ENCODE measurements at places on chromosomes 5 and 9.

DNA sequence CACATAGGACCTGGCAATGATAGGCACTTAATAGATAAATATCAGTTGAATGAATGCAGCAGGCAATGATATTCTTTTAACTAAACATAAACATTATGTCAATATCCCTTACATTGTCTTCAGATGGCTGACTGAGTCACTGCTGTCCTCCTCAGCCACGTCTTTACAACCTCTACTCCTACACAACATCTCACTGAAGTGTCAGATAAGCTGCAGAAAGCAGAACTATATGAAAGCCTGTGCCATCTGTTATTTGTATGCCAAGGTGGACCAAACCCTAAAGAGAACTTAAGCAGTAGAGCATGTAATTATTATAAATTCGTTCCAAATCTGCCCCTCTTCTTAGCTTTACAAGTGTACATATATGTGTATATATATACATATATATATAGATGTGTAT is 271.2 kb downstream of the RASEF start:
- DNase-seq: no peak
- H3K27me3 ChIP-seq: no peaks in the 10 kb centered on the region
- H3K4me3 ChIP-seq: no peak overlapping the region
- no peak overlapping the region for H3K27ac ChIP-seq

DNA sequence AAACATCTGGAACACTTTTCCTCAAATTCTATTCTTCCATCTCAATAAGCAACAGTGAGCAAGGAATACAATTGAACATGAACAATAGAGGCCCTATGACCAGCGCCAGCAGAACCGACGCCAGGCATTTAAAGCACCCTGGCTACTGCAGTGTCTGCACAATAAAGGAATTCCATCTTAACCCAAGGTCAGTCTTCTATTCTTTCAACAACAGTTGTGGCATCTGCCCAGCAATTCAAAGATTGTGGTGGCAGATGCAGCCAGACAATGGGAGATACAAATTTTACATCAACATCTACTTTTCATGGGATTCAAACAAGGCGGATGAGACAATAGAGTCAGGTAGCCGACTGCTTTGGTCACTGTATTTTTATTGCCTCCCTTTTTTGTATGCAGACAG is 65.9 kb downstream of the ELL2 start:
- no peak overlapping the region for H3K27ac ChIP-seq
- H3K27me3 ChIP-seq: no peaks in the 10 kb centered on the region
- no peaks in the 10 kb centered on the region for H3K36me3 ChIP-seq
- H3K4me3 ChIP-seq: no peak overlapping the region

- no peaks in the 10 kb centered on the region for H3K27me3 ChIP-seq
- no peaks in the 10 kb centered on the region for H3K36me3 ChIP-seq
- no peak for DNase-seq
- no peaks in the 10 kb centered on the region for H3K4me1 ChIP-seq
- no peak overlapping the region for H3K4me3 ChIP-seq
Observed at GRCh38 chr9:26172301-26172700, 494.1 kb upstream of the TUSC1 start.

- no peak overlapping the region for H3K27ac ChIP-seq
- no peak for DNase-seq
- H3K27me3 ChIP-seq: no peaks in the 10 kb centered on the region
- no peaks in the 10 kb centered on the region for H3K36me3 ChIP-seq
- no peak overlapping the region for H3K4me3 ChIP-seq
Observed at GRCh38 chr9:71384343-71384742, 262.9 kb upstream of the TRPM3 start.

- H3K4me3 ChIP-seq: no peak overlapping the region
- no peaks in the 10 kb centered on the region for H3K27me3 ChIP-seq
- no peaks in the 10 kb centered on the region for H3K36me3 ChIP-seq
- peaks cover 36% of the 10 kb centered on the region for H3K4me1 ChIP-seq
- peak overlapping the region; percentile 89 for H3K27ac ChIP-seq
- DNase-seq: peak; percentile 38
Observed at GRCh38 chr5:172450861-172451695, 3.2 kb downstream of the SH3PXD2B start.

GRCh38 chr9:7783635-7784063 is 15.9 kb downstream of the DMAC1 start:
- no peaks in the 10 kb centered on the region for H3K27me3 ChIP-seq
- no peaks in the 10 kb centered on the region for H3K36me3 ChIP-seq
- H3K4me3 ChIP-seq: no peak overlapping the region
- no peak overlapping the region for H3K27ac ChIP-seq
- no peak for DNase-seq
- no peaks in the 10 kb centered on the region for H3K4me1 ChIP-seq

GRCh38 chr9:136605988-136606660 is 56.6 kb upstream of the EGFL7 start:
- no peak overlapping the region for H3K4me3 ChIP-seq
- no peaks in the 10 kb centered on the region for H3K27me3 ChIP-seq
- peak overlapping the region; percentile 89 for H3K27ac ChIP-seq
- no peak for DNase-seq
- peaks cover 42% of the 10 kb centered on the region for H3K4me1 ChIP-seq

DNA sequence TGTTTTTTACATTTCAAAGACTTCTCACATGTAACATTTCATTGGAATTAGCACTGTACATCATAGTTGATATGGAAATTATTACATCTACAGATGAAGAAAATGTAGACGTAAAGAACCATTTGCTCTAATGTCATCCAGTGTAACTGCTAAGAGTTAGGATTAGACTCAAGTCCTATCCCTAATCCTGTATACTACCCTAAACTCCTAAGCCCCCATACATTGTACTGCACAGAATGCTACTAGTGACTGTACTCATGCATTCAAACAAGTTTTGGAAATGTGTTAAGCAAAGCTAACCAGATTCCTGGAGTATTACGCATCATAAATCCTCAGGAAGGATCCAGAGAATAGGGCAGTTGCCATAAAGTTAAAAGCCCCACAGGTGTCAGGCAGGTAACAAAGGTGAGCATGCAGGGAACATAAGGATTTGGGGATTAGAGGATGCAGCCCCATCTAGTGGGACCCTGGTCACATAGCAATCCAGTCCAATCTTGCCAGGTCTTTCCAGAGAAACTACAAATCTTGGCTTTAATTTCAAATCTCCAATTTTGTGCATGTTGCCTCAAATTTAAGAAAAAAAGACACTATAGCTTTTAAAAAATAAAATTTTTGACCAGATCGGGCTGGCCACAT is 32.0 kb downstream of the HAVCR1 start:
- H3K27ac ChIP-seq: no peak overlapping the region
- H3K4me1 ChIP-seq: peaks cover 13% of the 10 kb centered on the region
- no peaks in the 10 kb centered on the region for H3K27me3 ChIP-seq
- H3K36me3 ChIP-seq: no peaks in the 10 kb centered on the region
- no peak overlapping the region for H3K4me3 ChIP-seq

DNA sequence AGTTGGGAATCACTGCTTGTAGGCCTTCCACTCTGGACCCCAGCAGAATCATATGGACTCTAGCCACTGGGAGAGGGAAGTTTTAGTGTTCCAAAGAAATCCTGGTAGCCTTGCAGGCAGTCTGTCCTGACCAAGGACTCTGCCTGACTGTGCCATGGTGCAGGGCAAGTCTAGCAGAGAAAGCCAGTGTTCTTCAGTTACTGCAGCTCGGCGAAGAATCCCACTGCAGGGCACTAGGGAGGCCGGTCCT is 20.3 kb upstream of the MATR3 start:
- no peak for DNase-seq
- peak overlapping the region; percentile 45 for H3K4me3 ChIP-seq
- H3K4me1 ChIP-seq: peaks cover 13% of the 10 kb centered on the region

- H3K27me3 ChIP-seq: no peaks in the 10 kb centered on the region
Observed at GRCh38 chr5:54205918-54206317, 104.5 kb downstream of the ARL15 start.

- H3K27ac ChIP-seq: peak overlapping the region; percentile 98
- no peaks in the 10 kb centered on the region for H3K27me3 ChIP-seq
- DNase-seq: no peak
- H3K36me3 ChIP-seq: no peaks in the 10 kb centered on the region
- no peak overlapping the region for H3K4me3 ChIP-seq
Observed at GRCh38 chr9:93577975-93578682, 1.7 kb downstream of the PHF2 start.

- no peak overlapping the region for H3K4me3 ChIP-seq
- H3K36me3 ChIP-seq: no peaks in the 10 kb centered on the region
- DNase-seq: no peak
- H3K4me1 ChIP-seq: no peaks in the 10 kb centered on the region
- H3K27me3 ChIP-seq: no peaks in the 10 kb centered on the region
Observed at GRCh38 chr9:78358329-78359051, 61.6 kb downstream of the PSAT1 start.

Measured in transverse colon (tissue), 4 donors.